ENCODE measurements at places on chromosomes 4 and X.

- DNase-seq: peak; percentile 29
Observed at GRCh38 chr4:13032936-13033335, 451.2 kb downstream of the RAB28 start.

- peak; percentile 25 for DNase-seq
Observed at GRCh38 chr4:149914119-149915115, 98.8 kb upstream of the IQCM start.

DNA sequence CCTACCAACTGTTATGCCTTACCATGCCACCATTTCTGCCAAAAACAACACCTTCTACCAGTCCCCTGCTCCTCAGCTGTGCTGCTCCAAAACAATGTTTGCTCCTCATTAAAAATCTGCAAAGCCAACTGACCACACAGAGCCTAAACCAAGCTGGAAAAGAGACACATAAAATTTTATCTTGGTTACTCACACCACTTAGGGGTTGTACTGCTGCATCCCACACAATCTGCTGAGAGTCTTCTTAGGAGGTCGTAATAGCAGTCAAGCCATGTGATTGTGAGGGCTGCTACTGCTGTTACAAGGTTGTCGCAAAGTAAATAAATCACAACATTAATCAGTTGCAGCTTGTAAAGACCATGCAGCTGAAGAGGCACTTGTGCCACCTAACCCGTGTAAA, 607.4 kb upstream of the FAM241A start:
- DNase-seq: no peak

DNA sequence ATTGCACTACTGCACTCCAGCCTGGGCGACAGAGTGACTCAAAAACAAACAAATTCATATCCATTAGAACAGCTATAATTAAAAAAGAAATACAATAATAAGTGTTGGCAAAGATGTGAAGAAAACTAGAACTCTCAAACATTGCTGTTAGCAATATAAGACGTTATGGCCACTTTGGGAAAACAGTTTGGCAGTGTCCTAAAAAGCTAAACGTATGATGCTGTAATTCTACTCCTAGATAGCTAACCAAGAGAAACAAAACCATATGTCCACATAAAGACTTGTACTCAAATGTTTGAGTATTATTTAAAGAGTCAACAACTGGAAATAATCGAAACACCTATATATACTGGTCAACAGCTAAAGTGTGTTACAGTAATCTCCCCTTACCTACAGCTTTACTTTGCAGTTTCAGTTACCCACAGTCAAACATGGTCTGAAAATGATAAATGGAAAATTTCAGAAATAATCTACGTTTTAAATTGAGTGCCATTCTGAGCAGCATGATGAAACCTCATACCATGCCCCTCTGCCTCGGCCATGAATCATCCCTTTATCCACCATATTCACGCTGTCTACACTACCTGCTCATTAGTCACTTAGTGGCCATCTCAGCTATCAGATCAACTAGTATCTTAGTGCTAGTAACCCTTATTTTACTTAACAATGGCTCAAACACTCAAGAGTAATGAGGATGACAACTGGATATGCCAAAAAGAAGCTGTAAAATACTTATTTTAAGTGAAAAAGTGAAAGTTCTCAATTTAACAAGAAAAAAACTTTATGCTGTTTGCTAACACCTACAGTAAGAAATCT, 4.9 kb downstream of the ELF2 start:
- peak; percentile 54 for DNase-seq

- DNase-seq: no peak
Observed at GRCh38 chr4:82765134-82765533, 33.5 kb downstream of the SCD5 start.

DNA sequence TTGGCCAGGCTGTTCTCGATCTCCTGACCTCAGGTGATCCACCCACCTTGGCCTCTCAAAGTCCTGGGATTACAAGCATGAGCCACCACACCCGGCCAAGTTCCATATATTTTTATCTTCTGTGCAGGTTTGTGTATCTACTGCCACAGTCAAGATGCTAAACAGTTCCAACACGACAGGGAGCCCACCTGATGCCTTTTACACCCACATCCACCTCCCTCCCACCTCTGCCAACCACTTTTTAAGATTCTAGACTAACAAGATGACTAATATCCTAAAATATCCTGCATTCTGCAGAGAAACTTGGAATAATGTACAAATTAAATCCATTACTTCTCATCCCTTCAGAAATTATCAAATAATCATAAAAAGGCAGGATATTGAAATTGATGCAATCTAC, 19.3 kb upstream of the RPL34 start:
- no peak for DNase-seq

GRCh38 chr4:4480205-4480604, 61.6 kb downstream of the STX18 start:
- no peak for DNase-seq

- DNase-seq: no peak
Observed at GRCh38 chrX:150643271-150643670, 49.9 kb upstream of the MTMR1 start.

DNA sequence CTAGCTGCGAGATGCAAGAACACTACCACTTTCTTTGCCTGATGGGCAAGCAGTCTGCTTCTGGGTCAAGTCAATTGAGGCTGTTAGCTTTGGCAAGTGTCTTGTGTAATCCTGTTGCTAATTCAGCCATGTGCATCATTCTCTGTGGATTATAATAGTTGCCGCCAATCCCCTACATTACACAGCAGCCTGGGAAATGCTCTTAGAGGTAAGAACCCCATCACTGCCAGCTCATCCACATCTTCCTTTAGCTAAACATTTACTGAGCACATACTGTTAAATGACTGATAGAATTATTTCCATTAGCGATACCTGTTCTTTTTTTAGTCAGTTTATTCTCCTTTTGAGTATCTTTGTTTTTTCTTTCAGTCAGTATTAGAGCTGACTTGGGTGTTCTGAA, 116.2 kb downstream of the CBR4 start:
- no peak for DNase-seq

GRCh38 chr4:109945056-109945455, 32.4 kb downstream of the EGF start:
- DNase-seq: no peak

GRCh38 chr4:179692222-179692621, 2250.0 kb upstream of the AGA start:
- DNase-seq: no peak

DNA sequence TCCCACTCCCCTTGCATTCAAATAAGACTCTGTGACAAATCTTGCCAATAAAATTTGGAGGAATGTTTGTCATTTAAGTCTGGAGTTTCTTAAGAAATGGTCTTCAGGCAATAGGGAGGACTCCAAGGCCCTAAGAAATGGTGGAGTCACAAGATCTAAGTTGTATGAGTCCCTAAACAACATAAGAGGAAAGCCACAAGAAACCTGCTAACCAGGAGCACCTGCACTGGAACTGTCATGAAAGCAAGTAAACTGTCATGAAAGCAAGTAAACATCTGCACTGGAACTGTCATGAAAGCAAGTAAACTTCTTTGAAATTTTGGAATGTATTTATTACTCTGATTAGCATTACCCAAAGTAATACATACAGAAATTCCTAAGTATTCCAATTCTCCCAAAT, 3.5 kb downstream of the CNOT6L start:
- DNase-seq: no peak

GRCh38 chrX:153727123-153727931, 2.7 kb downstream of the ABCD1 start:
- DNase-seq: peak; percentile 24

DNA sequence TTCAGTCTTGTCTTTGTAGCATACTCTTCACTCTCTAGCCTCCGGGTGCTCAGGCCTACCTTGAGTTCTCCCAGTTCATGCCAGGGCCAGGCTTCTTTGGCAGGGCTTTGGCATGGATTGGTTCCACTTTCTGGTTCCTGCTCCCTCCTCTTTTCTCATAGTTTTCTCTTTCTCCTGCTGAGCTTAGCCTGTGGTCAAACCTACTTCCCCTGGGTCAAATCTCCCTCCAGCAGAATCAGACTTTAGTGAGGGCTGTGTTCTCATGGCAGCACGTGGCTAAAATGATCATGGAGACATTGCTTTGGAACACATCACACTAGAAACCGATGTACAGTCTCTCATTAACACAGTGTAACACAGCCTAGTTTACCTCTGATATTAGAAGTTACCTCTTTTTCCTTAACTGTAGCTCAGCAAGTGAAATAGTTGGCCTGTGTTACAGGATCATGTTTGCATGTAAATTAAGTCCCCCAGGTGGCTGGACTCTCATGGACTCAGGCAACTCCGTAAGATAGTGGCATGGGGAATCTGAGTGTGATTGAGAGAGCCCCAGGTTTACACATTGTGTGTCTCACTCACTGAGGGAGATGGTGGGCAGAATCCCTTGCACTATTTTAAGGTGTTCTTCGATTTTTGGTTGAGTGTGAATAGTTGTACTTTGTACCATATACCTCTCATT, 13.3 kb downstream of the RAB9A start:
- DNase-seq: no peak

DNA sequence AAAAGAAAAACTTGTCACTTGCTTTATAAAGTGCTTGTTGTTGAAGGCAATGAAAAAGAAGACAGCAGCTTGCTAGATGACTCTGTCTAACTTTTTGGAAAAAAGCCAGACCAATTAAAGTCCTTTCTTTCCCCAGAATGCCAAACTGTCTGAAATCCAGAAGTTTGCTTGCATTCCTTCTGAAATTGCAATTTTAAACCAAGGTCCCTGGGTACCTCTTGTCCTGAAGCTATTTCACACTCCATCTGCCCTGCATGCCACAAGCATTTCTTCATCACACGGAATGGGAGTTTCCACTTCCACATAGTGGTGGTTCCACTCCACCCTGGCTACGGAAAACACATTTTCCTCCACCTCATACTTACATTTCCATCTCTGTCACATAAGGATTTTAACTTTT, 101.0 kb downstream of the PAPSS1 start:
- DNase-seq: peak; percentile 29

GRCh38 chr4:24890561-24891126, 22.2 kb downstream of the CCDC149 start:
- no peak for DNase-seq

Measured in hindlimb muscle (tissue), 1 donor.